NCI-H2029 (cell line): ENCODE measurements at places on chromosomes 3 and 15.

DNA sequence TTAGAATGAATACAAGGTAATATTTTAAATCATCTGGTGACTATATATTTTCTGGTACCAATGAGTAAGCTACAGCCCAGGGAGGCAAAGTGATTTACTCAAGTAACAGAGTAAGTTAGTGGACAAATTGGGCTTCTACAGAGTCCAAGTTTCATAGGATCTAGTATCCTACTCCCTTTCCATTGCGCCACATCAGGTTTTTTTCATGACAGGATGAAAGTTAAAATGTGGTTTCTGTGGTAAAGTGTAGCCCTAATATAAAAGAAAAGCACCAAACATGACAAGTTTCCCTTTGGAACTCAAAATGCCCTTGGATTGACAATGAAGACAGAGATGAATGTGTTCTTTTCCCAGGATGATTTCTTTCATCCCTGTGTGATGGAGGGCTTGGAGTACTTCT is 350.8 kb upstream of the ZNF385D start:
- DNase-seq = no peak

DNA sequence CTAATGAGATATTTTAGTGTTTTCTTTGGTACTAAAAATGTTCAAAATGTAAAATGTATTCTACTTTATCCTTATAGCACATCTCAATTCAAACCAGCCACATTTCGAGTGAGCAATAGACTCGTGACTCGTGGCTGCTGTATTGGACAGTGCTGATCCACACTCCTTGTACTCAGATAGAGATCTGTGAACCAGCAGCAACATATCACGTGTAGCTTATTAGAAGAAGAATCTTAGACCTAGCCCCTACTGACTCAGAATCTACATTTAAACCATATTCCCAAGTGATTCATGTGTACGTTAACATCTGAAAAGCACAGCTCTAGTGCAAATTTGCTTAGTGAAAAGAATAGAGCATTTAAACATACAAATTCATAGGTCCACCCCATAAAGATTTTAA is 130.9 kb downstream of the IL1RAP start:
- DNase-seq = no peak

DNA sequence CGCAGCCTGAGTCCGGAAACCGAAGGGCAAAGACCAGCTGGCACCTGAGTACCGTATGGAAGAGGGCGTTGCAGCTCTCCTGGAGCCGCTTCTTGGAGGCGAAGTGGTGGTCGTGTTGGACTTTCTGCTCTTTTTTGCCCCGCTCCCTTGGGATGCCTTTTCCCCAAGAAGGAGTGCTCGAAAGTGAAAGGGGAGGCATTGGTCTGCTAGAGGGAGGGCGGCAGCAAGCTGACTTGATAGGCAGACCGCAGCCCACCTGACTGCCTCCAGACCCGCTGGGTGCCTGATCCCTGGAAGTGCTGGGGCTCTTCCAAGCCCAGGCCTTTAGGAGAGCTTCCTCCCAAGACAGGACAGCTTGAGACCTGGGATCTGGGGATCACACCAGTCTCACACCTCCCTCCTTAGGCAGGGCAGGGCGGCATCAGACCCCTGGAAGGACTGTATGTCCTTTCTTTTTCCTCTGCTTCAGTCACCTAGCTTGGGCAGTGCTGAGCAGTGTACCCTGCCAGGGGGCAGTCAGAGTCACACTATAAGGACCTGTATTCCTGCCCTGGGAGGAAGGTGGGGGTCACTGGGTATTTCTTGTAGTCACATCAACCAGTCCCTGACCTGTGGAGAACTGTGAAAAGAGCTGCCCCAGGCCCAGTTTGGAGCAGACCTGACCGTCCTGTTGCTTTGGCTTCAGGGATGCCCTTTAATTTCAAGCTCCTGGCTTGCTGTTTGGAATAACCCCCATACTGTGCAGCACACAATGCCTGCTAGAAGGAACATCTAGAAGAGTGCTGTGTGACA is 2.1 kb downstream of the ACVR2B start:
- DNase-seq = no peak

- DNase-seq = no peak
Measured at GRCh38 chr3:151635905-151636304, 97.8 kb upstream of the AADACL2 start.

- DNase-seq = no peak
Measured at GRCh38 chr15:80159811-80160569, 7.2 kb downstream of the FAH start.

DNA sequence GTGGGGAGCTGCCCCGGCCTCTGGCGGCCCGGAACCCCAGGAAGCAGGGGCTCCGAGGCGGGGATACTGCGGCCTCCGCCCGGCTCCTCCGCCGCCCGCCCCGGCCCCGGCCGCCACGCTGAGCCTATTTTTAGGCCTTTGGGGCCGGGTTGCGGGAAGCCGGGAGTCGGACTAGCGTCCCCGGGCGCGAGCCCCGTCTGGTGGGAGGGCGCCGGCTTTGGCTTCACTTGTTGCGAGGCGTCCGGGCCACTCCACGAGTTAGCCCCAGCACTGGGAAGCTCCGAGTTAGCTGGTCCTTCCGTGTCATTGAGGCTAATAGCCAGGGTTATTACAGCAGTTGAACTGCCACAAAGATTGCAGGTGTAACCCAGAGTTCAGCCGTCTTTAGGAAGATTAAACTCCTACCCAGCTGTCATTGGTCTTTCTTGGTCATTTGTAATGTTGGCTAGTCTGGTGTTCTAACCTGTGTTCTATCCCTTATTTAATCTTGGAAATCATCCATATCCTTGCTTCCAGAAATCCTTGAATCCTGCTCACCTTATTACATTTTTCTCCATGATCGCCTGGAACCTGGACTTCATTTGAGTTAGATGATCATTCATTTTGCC is 791 bp downstream of the GYG1 start:
- no peak for DNase-seq

DNA sequence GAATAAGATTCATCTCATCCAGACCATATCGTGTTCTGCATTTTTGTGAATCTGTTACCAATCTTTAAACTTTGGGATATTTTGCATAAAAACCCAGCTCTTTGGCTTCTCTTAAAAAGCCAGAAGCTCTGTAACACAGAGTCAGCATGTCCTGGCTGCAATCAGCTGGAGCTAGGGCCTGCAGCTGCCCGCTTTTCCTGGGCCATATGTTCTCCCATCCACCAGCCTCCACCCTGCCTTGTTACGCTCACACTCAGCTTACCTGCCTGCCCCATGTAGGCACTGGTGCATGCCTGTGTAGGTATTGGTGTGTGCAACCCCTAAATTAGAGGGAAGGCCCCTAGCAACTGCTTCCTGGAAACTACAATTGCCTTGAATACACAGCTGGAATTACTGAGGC is 48.2 kb downstream of the CRYGS start:
- no peak for DNase-seq

GRCh38 chr3:78434801-78435200 is 1333.0 kb downstream of the ROBO1 start:
- no peak for DNase-seq

GRCh38 chr3:67737906-67738865 is 83.8 kb upstream of the SUCLG2 start:
- DNase-seq = no peak

- no peak for DNase-seq
Measured at GRCh38 chr3:20857636-20858035, 671.6 kb upstream of the SGO1 start.

GRCh38 chr3:138371070-138371965 is 22.9 kb downstream of the MRAS start:
- no peak for DNase-seq

GRCh38 chr3:11000528-11000927 is 8.0 kb downstream of the SLC6A1 start:
- no peak for DNase-seq

- no peak for DNase-seq
Measured at GRCh38 chr15:85008474-85009260, 27.0 kb downstream of the PDE8A start.

GRCh38 chr3:159008401-159008800 is 206.5 kb downstream of the MFSD1 start:
- DNase-seq = no peak

- DNase-seq = no peak
Measured at GRCh38 chr15:89089316-89090230, 1.3 kb downstream of the ABHD2 start.

DNA sequence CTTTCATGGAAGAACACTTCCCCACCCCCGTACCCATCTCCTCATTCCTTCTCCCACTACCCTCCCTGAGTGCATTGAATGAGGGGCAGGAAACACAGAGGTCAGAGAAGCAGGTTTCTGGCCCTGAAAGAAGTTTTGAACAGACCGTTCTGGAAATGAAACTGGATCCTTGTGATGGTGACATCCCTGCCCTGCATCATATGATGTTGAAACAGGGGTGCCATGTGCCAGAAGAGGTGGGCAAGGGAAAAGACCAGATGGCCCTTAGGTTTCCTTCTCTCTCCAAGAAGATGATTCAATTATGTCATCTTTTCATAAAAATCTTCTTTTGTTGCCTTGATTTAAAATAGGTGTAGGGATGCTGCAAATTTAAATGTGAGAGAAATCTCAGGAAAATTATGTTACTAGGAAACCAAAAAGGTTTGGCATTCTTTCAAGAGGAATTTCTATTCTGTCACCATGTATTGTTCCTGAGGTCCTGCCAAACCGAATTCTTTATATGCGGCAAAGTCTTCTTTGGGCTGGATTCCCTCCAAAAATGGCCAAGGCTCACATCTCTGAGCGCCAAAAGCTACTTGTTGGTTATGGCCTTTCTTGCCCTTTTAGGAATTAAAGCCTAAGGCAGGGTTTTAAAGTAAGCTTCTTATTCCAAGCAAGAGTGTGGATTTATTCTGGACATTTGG is 19.9 kb upstream of the TNFAIP8L3 start:
- DNase-seq = no peak

DNA sequence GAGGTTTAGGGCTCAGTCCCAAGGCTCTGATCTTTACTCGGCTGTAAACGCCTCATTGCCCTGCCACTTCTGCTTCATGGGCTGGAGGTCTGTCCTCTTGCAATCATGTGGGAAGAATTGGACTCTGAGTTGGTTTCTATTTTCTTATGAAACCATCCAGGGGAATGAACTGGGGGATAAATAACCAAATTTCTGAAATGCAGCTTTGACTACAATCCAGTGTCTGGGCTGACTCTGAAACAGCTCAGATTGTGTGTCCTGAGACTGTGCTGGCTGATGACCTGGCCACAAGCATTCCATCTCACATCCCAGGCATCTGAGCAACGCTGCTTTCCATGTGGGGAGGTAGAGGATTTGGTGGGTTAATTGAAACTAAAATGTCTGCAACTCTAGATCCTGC is 71.0 kb upstream of the GALNT15 start:
- no peak for DNase-seq

DNA sequence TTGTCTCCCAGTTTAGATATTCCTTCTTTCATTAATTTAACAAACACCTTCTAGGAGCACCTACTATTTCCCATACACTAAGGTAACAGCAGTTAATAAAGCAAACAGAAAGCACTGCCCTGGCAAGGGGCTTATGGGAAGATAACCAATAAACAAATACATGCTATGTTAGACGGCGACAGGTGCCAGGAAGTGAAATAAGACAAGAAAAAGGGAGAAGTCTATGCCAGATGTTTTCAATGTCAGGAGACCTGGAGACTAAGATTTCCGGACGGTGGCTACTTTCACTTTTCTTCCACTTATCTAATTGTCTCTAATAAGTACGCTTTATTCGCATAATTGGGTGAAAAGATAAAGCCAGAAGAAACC is 32.5 kb upstream of the ZNF445 start:
- DNase-seq = peak; percentile 42

GRCh38 chr15:40325188-40325587 is 1.7 kb downstream of the INAFM2 start:
- no peak for DNase-seq

GRCh38 chr15:77440378-77440999 is 19.8 kb downstream of the HMG20A start:
- no peak for DNase-seq

- no peak for DNase-seq
Measured at GRCh38 chr3:64454179-64454578, 228.9 kb upstream of the PRICKLE2 start.

DNA sequence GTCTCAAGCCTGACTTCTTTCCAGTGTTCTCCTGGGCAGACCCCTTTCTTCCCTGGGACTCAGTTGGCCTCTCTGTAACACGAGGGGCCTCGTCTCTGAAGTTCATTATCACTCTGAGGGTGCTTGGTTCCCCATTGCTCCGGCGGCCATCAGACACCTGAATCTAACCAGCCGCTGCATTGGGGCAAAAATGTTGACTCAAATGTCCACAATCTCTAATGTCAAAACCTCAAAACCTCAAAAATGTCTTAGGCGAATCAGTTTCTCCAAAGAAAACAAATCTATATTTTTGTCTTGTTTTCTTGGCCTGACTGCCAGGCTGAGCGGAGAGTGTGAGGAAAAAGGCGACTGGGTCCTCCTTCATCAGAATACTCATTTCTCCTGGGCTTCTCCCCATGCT is 220.7 kb downstream of the VPS13C start:
- DNase-seq = no peak

DNA sequence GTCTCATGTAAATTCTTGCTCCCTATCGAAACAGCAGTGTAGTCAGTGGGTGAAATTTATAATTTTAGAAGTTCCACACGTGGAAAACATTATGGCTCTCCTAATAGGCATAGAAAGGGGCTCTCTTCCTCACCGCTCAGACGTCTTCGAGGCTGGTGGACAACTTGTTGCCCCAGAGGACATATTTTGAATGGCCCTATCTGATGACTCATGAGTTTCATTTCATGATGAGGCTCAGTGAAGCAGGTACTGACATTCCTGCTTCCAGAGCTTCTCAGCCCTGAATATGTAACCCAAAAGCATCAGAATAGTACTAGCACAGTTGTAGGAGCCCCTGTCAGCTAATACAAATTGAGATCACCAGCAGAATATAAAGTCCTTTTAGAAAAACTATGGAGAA is 117.9 kb downstream of the HERC1 start:
- DNase-seq = no peak

DNA sequence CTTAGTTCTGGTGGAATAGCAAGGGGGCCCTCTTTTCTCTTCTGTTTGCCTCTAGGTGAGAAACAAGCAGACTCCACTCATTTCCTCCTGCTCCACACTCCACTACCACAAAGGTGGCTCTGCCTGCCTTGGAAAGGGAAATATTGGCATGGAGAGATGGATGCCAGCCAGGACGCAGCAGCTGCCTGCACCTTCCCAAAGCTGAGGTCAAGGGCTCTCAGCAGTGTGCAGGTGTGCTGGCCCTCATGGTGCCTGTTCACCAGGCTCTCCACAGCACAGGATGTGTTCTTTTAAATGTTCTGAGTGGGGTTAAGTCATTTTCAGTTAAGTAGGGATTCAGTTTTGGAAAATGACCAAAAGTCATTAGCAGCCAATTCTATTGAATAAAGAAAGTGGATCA is 211.2 kb upstream of the STRIT1 start:
- DNase-seq = peak; percentile 98

DNA sequence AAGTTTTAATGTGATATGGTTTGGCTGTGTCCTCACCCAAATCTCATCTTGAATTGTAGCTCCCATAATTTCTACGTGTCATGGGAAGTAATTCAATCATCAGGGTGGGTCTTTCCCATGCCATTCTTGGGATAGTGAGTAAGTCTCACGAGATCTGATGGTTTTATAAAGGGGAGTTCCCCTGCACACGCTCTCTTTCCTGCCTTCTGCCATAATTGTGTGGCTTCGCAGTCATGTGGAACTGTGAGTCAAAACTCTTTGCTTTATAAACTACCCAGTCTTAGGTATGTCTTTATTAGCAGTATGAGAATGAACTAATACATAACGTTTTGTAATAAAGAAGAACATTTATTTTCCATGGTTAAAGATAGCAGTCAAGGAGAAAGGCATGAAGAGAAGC is 39.2 kb upstream of the GOLIM4 start:
- no peak for DNase-seq

- no peak for DNase-seq
Measured at GRCh38 chr15:38112406-38112805, 140.2 kb upstream of the SPRED1 start.

- no peak for DNase-seq
Measured at GRCh38 chr3:185225523-185225922, 28.3 kb downstream of the EHHADH start.
